MCF 10A (cell line): ENCODE measurements at places on chromosomes 11 and 22.

- no peak for DNase-seq
Measured at GRCh38 chr11:81829976-81830375, 903.7 kb downstream of the FAM181B start.

DNA sequence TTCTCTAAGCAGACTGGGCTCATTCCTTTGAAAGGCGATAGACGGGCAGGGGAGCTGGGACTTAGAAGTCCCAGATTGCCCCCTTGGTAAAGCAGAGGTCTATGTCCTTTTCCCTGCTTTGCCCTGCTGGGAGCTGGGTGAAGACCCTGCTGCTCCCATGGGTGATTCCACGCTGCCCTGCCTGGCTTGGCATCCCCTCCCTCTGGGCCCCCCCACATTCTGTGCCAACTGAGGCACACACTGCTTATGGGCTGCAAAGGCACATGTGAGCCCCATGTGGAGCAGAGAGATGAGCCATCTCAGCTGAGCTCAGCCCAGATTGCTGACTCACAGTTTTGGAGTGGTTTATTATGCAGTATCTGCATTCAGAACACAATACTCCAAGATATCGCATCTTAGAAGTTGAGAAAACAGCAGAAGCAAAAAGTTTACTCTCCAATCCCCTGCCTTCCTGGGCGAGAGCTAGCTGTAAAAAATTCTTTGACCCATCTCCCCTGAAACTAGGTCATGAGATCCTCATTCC is 127.2 kb downstream of the ST3GAL4 start:
- no peak for DNase-seq

GRCh38 chr11:1748636-1749394 is 1.6 kb downstream of the IFITM10 start:
- DNase-seq, result no peak

DNA sequence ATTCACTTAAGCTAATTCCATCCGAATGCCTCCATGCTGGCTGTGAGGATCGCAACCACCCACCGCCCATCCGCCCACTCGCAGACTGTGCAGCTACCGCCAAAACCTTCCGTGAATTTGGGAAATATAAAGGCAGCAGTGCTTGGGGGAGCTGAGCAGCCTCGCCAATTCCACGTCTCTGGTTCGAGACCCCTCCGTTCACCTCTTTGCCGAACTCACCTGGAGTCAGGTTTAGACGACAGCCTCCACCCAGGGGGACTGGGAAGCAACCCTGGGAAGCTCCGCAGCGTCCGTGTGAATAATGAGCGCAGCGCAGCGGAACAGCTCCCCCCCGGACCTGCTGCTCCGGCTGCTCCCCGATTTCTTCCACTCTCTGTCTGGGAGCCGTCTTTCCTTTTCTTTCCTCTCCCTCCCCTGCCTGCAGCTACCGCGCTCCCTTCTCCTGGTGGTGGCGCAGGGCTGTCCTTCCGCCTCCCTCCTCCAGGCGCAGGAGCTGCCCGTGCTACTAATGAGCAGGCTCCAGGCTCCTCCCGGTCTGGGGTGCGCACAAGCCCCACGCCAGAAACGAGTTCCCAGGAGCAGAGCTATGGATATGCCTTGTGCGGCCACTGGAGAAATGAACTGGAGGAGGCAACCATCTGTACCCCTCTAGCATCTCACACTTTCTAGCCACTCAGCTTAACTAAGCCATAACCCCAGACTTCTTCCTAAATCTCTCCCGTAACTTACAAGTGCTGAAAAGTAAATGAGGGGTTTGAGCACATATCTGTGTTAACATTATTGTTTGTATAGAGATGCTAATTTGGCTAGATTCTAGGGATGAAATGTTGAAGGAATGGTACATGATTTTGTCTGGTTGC is 107.3 kb downstream of the XKR3 start:
- DNase-seq, result no peak

- DNase-seq, result no peak
Measured at GRCh38 chr11:13047884-13048283, 38.8 kb downstream of the RASSF10 start.

GRCh38 chr11:13983081-13983751 is 20.7 kb downstream of the SPON1 start:
- no peak for DNase-seq

GRCh38 chr11:19577976-19578619 is 134.5 kb upstream of the NAV2 start:
- DNase-seq, result no peak

DNA sequence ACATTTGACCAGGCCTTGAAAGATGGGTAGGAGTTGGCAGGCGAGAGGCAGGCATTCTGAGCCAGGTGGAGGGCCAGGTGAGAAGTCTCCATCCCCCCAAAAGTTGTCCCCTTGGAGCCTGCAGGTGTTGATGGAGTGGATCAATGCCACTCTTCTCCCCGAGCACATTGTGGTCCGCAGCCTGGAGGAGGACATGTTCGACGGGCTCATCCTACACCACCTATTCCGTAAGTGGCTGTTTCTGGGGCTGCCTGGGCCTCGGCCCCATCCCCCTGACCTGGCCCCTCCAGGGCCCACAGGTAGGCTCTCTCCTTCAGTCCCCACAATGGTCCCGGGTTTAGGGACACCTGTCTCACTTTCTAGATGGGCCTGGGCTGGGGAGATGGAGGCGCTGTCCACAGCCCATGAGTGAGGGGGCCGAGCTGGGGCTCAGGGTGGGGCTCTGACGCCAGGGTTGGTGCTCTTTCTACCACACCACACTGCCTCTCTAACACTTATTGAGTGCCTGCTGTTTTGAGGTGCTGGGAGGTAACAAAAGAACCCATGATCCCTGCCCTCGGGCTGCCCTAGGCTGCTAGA is 7.0 kb downstream of the PARVG start:
- DNase-seq, result no peak

DNA sequence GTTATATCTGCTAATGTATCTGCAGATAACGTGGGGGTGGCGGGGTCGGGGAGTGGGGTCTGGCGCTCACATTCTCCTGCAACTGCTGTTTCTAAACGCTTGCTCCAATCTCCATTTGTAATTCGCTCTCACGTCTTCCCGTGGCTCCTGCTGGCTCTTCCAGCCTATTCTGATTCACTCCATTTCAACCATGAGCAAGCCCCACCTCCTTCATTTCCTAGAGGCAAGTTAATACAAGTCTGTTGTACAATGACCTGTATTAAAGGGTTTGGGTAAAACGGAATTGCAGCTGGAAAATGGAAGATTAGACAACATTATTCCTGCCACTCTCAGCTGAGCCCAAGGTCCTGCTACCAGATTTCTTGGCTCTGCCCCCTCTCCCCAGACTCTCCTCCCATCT is 132.3 kb downstream of the CSNK2A3 start:
- DNase-seq, result peak; percentile 51

DNA sequence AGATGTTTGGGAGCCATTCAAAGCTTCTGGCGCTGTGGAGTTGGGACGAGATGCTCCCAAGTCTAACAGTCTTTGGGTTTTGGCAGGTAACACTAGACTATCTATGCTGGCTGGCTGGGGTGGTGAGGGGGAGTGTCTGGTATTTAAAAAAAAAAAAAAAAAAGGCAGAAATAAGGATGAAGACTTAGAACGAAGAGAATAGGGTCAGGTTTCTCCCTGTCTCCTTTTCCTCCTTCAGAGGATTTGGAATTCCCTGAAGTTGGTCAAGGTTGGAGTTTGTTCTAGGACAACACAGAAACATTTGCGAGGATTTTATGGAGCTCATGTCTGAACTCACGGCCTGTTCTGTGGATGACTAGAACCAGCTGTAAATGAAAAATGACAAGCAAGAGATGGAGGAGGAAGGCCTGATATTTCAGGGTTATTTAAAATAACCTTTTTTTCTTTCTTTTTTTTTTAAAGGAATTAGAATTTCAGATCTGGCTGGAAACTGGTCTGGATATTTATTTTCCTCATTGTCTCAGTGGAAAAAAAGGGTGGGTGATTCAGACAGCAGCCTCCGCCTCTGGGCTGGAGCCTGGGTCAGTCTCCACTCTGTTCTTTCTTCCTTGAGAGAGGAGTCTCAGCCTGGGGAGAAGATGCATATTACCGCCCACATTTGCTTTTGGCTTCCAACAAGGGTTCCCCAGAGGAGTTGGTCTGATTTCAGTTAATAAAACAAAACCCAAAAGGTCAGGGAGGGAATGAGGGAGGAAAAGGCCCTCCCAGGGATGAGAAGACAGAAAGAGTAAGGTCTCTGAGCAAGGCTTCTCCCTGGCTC is 80.1 kb downstream of the USP35 start:
- no peak for DNase-seq

GRCh38 chr11:16049611-16050010 is 306.7 kb downstream of the SOX6 start:
- no peak for DNase-seq

DNA sequence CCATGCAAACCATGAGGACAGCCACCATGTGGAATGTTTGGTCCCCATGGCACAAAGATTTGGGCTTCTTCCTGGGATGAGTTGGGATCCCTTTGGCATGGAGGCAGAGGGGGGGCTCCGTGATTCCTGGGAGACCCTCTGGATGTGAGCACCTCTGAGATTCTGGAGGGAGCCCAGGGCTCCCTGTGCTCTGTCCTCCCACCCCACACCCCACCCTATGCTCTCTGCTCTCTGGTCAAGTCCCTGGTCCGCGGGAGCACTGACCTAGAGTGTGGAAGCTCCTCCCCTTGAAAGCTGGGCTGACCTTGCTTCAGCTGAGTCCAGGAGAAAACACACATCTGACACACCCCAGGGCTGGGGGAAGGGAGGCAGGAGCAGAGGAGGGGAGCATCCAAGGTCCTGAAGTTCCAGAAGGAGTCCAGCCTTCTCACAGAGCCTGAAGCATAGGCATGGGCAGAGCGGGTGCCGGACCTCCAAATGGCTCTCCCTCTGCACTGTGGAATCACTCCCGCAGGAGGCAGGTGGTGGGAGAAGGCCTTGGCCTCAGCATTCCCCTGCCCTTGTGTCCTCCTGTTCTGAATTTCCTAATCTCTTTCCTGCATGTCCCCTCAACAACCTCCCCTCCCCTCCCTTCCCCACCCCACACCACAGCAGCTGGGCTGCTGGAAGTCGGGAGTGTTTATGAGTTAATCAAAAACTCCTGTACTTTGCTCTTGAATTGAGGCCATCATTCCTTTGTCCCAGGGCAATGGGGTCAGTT is 25.7 kb upstream of the OAF start:
- no peak for DNase-seq

GRCh38 chr11:129359748-129360147 is 15.9 kb upstream of the BARX2 start:
- DNase-seq, result no peak

DNA sequence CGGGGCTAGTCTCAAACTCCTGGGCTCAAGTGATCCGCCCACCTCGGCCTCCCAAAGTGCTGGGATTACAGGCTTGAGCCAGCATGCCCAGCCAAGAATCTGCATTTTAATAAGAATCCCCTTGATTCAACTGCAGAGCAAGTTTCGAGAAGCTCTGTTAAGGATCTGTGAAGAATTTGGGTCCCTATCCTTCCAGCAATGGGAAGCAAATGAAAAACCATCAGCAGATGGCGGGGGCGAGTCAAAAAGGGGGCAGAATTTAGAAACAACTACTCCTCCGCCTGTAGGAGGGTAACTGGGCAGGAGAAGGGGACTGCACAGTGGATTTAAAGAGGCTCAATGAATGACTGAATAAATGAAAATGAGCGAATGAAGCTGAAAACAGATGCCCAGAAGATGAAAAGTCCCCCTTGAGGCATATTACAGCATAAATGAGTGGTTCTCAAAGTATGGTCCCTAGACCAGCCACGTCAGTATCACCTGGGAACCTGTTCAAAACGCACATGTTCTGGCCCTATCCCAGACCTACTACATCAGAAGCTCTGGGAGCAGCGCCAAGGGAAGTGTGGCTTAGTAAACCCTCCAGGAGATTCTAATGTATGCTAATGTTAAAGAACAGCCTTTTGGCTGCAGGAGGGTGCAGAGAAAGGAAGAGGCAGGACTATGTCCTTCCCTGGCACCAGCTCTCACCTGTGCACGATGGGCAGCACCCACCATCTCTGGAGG is 15.0 kb downstream of the VWCE start:
- peak; percentile 98 for DNase-seq

- no peak for DNase-seq
Measured at GRCh38 chr11:124493016-124493655, 47.6 kb upstream of the OR8B8 start.

DNA sequence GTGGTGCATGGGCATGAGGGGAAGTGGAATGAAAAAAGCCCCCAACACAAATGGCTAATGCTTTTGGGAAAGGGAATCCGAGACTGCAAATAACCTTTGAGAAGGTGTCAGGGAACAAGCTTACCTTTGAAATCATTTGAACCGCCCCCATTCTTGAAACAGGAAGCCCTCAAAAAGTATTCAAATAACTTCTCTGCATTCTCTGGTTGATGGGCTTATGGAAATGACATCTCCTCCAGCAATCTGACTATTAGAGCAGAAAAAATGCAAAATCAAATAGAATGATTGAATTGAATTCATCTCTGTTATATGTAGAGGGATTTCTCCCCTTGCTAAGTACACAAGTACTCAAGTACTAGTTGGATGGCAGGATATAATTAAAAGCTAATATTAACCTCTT is 409.9 kb downstream of the TMEM135 start:
- no peak for DNase-seq

DNA sequence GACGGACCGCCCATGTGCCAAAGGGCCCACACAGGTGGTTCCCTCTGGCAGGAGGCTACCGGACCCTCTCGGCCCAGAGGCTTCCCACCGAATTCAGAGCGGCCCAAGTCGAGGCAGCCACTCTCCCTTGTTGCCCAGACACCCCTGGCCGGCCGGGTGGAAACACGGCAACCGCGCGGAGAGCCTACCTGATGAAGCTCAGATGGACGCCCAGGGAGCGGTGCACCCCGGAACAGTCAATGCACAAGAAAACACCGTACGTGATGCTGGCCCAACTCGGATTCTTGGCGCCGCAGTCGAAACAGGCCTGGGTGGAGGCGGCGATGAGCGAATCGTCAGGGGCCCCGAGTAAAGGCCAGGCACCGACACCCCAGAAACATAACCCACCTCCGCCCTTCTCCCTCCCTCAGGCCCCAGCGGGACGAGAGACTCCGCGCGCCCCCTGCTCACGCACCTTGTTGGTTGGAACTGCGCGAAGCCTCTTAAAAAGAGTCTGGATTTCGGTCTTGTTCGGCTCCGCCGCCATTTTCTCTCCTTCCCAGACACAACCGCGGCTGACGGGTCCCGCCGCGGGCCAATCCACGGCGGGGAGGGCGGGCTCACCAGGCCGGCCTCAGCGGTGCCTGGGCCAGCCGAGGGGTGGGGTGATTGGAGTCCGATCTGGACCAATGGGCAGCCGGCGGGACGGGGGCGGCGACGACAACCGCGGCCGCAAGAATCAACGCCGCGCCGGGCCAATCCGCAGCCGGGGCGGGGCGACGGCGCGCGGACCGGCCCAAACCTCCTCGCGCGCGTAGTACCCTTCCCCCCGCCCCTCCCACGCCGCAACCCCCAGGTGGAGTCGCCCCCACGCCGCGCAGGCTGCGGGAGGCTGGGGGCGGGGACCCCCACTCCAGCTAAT is at the start of gene ARFGAP2:
ARFGAP2 (minus strand) TSS at position 552 of the 901 bp plus-strand sequence; CDS start at position 526, 26 bp downstream.
- peak; percentile 95 for DNase-seq
